Nucleus accumbens (tissue), 56 donors: ENCODE measurements at places on chromosomes 2 and 18.

DNA sequence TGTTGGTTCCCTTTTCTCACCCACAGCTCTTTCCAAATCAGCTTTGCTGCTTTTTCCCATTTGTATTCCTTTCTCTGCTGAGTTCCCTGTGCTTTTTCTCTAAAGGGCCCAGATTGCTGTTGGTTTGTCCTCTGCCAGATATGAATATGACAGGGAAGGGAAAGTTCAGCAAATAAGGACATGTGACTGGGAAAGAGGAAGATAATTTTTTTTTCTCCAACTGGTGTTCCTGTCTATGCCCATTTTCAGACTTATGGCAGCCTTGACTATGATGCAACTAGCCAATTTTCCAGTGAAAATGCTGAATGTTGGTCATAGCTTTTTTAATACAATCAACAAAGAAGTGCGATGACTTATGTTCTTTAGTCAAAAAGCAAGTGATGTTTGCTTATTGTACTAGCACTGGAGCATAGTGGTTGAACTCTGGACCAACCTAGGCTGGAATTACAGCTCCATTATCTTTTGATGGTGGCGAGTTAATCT, 7.7 kb downstream of the MDH1 start:
- no peak for DNase-seq

DNA sequence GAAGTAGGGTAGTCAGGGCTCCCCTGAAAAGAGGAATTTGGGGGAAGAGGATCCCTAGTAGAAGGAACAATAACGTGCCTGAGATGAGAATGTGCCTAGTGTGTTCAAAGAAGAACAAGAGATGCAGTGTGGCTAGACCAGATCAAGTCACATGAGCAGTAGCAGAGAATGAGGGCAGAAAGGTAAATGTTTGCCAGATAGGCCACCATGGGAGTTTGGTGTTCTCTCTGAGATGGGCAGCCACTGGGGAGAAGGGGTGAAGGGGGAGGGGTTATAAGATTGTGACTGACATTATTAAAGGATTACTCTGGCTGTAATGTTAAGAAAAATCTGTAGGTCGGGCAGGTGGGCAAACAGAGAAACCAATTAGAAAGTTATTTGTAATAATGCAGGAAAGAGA, 166.0 kb downstream of the LCLAT1 start:
- DNase-seq = no peak

GRCh38 chr2:149204686-149205085, 125.7 kb upstream of the LYPD6 start:
- no peak for DNase-seq

GRCh38 chr2:235510318-235510717, 16.5 kb downstream of the AGAP1 start:
- DNase-seq = no peak

DNA sequence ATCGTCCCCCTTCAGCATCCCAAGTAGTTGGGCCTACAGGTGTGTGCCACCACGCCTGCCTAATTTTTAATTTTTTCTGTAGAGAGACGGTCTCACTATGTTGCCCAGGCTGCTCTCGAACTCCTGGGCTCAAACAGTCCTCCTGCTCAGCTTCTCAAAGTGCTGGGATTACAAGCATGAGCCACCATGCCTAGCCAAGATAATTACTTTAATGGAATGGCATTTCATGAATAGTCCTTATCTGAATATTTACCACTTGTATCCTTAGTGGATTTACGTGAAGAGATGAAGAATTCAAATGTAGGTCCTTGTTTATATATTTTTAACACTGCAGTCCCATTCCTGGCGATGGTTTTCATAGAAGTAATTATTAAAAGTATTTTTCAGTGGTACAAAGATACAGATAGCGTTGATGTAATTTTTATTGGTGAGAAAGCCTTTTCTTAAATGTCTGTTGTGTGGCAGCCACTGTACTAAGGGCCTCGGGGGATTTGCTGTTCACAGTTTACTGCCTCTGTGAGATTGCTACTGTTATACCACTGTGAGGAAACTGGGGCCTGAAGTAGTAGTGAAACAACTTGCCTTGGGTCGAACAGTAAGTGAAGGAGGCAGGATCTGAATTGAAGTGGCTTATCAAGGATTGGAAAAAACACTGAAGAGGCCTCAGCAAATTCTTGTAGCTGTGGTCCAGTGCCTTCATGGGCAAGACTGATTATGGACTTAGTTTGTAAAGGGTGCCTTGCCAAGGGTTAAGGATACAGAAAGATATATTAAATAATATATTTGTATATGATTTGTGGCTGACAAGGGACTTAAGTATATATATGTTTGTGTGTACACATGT, 151.2 kb downstream of the PRPF40A start:
- no peak for DNase-seq

- no peak for DNase-seq
Observed at GRCh38 chr2:236538242-236538641, 31.4 kb upstream of the ACKR3 start.

GRCh38 chr18:38709122-38709521, 1143.5 kb upstream of the CELF4 start:
- DNase-seq = no peak

- no peak for DNase-seq
Observed at GRCh38 chr2:218345491-218346236, 11.0 kb upstream of the CATIP start.

DNA sequence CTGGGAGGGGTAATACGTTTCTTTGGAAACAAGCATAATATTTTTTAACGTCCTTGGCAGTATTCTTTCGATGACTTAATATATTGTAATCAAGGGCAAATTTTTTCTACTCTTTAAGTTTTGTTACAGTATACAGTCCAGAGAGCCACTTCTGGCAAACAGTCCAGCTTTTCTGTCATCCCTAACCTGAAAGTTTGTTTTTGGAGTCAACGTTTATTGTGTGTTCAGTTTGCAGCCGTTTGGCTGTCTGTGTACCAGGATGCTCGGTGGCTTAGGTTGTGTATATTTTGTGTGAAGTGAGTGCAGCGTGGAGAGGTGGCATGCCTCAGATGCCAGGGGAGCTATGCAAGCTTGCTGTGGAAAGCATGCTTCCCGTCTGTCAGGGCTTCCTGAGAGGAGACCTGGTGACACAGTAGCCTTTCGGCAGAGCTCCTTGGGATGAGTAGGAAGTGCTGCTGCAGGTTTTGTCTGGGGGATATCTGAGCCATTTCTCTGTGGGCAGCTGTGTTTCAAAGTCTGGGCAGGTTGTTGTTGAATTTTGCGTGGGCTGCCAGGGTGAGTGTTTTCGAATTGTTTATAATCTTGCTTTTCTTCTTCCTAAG, 14.7 kb downstream of the MAP3K20 start:
- DNase-seq = no peak

- peak; percentile 7 for DNase-seq
Observed at GRCh38 chr18:47772374-47773248, 157.8 kb downstream of the SMAD2 start.

DNA sequence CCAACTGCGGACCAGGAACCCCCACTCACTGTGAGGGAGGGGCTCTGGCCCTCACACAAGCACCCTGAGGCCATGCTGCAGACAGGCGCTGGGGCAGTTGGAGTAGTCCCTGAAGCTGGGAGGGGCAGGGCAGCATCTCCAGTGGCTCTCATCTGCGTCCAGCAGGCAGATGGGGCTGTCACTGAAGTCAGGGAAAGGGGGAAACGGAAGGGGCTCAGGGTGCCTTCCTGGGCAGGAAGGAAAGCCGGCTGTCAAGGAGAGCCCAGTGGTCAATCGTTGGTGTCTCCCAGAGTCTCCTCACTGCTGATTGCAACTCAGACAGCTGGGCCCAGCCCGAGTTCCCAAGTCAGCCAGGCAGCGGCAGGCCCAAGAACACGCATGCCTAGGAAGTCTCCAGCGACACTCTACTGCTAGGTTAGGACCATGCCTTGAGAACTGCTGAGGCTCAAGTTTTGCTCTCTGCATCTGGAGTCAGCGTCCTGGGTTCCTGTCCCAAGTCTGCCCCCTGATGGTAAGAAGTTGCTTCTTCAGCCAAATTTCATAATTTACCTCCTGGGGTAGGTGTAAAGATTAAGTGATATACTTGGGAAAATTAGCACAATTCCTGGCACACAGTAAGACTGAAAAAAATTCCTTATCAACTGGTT, 27.4 kb upstream of the NMUR1 start:
- DNase-seq = no peak

GRCh38 chr2:120539937-120540718, 194.2 kb downstream of the INHBB start:
- no peak for DNase-seq

- DNase-seq = no peak
Observed at GRCh38 chr2:230643576-230644291, 68.9 kb upstream of the CAB39 start.

DNA sequence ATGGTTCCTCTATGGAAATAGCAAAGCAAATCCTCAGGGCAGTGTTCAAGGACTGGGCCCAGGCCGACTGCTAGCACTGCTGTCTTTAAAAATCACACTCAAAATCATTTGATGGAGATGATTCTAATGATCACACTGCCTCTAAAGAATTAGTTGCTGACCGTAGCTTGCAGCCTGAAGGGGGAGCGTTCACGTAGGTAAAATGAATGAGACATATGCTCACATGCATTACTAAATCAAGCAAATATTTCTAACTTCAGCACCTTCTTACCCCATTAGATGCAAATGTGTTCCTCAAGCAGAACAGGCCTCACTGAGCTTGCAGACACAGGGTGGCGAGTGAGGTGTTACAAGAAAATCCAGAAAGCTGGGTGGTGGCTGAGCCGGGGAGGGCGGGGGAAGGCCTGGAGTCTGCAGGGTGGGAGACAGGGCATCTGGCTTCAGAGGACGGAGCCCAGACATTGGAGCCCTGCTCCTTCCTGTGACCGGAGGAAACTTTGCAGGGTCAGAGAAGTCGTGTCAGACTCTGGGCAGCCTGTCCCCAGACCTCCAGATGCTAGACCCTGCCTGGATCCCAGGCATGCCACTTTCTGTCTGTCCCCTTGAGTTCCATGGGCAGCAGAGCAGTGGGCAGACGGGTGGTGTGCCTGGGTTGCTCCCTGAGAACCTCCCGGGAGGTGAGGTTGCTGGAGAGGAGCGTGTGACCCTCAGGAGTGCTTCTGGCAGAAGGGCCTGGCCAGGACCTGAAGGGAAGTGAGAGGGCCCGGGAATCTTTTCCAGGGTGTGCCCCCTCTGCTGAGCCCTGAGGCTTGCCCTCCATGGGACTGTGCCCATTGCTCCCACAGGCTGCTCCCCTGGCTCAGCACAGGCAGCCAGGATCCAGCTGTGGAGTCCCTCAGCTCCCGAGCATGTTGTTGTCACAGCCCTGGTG, 7.1 kb upstream of the NPPC start:
- DNase-seq = no peak

DNA sequence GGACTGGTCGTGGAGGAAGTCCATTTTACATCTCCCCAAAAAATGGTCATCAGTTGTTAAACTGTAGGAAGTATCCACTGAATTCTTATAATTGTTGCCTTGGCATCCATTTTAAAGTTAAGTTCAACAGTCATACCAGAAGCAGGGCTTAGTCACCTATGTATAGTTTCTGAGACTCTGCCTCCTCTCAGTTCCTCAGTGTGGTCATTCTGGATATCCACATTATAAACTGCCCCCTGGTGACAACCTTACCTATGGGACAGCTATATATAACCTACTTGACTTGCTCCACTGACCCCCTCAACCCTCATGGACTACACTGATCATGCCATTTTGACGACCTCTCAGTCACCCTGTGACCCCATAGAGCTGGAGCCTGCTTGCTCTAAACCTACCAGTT, 617.0 kb downstream of the LRP1B start:
- no peak for DNase-seq

GRCh38 chr18:24552218-24552617, 91.8 kb downstream of the HRH4 start:
- no peak for DNase-seq

- no peak for DNase-seq
Observed at GRCh38 chr2:241036397-241036963, 38.1 kb downstream of the SNED1 start.

- no peak for DNase-seq
Observed at GRCh38 chr2:3876685-3877084, 173.3 kb downstream of the DCDC2C start.

GRCh38 chr18:48962252-48962993, 11.7 kb upstream of the SMAD7 start:
- no peak for DNase-seq

GRCh38 chr2:175847128-175847527, 154.9 kb downstream of the LNPK start:
- DNase-seq = no peak

DNA sequence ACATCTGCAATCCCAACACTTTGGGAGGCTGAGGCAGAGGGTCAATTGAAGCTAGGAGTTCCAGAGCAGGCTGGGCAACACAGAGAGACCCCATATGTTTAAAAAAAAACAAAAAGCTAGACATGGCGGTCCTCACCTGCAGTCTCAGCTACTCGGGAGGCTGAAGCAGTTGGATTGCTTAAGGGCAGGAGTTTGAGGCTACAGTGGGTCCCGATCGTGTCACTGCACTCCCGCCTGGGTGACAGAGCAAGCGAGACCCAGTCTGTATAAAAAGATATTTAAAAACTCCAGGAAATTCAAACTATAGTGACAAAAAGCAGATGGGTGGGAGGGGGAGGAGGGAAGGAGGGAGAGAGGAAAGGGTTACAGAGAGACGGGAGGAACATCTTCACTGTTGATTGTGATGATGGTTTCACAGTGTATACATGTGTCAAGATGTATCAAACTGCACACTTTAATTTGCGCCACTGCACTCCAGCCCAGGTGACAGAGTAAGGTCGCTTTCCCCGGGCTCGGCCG, 942 bp upstream of the ZNF236 start:
- no peak for DNase-seq

GRCh38 chr2:222058819-222059445, 239.9 kb downstream of the PAX3 start:
- no peak for DNase-seq

GRCh38 chr2:40824278-40824677, 372.4 kb upstream of the SLC8A1 start:
- DNase-seq = no peak

DNA sequence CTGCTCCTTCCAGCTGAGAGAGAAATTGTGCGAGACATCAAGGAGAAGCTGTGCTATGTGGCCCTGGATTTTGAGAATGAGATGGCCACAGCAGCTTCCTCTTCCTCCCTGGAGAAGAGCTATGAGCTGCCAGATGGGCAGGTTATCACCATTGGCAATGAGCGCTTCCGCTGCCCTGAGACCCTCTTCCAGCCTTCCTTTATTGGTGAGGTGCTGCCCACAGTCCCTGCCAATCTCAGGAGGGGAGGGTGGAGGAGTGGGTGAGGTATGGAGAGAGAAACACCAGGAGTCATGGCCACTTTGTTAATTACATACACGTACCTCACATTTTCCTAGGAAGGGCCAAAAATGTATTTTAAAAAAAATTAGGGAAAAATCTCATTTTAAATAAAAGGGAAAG, 12.0 kb upstream of the DGUOK start:
- no peak for DNase-seq

- peak; percentile 28 for DNase-seq
Observed at GRCh38 chr2:10303694-10304378, 1.1 kb downstream of the HPCAL1 start.

GRCh38 chr2:183998041-183998796, 600.1 kb upstream of the ZNF804A start:
- no peak for DNase-seq

GRCh38 chr2:100921685-100922161, 80.4 kb upstream of the RPL31 start:
- DNase-seq = no peak

- no peak for DNase-seq
Observed at GRCh38 chr18:43581936-43582519, 304.7 kb upstream of the SYT4 start.
